ENCODE measurements at places on chromosomes 6 and 20. TPM values are rescaled to one million over a fixed set of nuclear protein-coding genes. Genes with fewer than 3 reads are reported as not detected.

GRCh38 chr6:25628471-25629197 lies 23.4 kb upstream of the SCGN start:
- DNase-seq, result no peak

GRCh38 chr6:39897698-39898097 lies 36.6 kb downstream of the MOCS1 start:
- no peak for DNase-seq

DNA sequence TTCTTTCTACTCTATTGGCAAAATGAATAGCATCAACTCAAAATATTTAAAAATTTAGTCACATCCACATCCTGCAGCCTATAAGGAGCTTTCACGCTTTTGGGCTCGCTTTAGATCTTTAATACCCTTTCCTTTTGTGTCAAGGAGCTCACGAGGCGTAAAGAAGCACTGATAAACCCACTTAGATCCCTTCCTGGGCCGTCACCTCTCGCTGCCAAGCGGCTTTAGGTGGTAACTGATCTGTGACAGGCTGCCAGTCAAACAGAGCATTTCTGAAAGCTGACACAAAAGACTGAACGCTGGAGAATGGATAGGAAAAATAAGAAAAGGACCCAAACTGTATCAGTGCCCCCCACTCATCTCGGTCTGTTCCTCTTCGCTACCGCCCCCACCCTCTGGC lies 385.7 kb upstream of the MMS22L start:
- no peak for DNase-seq

KIF6 gene
- 0.49 TPM for total RNA-seq

OXT gene
- total RNA-seq, result not detected

DPPA5 gene
- total RNA-seq, result not detected
